Germinal center (tissue), 1 donor: ENCODE measurements at places on chromosomes 6 and 20.

DNA sequence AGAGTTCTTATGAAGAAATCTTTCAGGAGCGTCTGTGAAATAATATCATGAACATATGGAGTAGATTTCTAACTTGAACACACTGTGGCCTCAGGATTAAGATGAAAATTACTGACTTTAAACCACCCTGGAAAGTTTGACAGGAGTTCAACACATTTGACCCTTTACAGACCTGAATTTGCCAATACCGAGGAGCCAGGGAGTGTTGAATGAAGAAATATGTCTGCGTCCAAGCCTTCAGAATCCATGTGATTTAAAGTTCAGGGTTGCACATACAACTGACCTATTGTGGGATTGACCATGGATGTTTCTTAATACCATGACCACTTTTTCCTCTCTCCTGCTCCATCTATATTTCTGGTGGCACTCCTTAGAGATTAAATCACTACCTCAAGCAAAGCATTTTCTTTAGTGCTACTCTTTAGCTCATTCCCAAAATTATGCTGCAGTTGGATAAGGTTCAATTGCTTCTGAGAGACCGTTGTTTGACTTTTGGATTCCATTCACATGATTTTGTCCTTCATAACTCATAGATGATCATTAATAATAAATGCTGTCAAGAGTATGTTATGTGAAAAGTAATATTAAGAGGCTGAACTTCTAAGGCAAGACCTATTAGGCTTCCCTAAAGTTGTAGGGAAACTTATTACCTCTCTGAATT, 57.4 kb downstream of the PRL start:
- DNase-seq = no peak

DNA sequence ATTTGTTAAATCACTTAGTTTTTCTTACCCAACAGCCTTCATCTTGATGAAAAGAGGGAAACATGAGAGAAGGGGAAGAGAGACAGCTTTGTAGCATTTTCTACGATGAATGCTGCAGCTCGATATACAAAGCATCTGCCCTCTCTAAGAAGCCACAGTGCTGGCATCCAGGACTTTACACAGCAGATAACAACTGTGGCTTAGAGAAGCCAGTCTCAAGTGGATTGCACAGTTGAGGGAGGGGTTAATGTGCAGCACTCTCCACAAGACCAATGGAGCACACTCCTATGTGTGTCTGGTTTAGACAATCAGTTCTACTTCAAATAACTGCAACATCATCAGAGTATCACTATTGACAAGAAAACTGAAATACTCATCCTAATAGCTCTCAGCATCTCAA, 5.8 kb downstream of the C6orf120 start:
- no peak for DNase-seq

- DNase-seq = no peak
These were observed 640.0 kb upstream of the GJE1 start for GRCh38 chr6:141492521-141493284.

DNA sequence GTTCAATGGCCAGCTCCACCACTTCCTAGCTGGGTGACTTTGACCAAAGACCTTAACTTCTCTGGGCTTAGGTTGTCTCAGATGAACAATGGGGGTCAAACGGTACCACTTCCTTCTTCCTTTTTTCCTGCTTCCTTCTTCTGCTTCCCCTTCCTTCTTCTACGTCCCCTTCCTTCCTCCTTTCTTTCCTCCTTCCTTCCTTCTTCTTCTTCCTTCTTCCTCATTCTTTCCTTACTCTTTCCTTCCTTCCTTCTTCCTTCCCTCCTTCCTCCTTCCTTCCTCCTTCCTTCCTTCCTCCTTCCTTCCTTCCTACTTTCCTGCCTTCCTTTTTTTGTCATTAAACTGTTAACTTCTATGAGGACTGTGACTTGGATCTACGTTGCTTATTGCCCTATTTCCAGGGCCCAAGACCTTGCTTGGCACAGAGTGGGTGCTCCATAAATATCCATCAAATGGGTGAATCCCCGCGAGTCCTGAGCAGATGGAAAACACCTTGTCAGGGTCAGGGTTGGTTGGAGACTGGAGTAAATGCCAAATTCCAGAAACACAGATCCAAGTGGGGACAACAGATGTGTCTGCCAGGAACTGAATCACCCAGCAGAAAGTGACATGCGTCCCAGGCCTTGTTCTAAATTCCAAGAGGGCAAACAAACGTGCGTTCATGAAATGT, 243.3 kb downstream of the PREX1 start:
- DNase-seq = no peak

GRCh38 chr6:145898376-145898775, 65.8 kb downstream of the SHPRH start:
- no peak for DNase-seq

GRCh38 chr20:45407067-45407745, 883 bp upstream of the DBNDD2 start:
- DNase-seq = no peak

DNA sequence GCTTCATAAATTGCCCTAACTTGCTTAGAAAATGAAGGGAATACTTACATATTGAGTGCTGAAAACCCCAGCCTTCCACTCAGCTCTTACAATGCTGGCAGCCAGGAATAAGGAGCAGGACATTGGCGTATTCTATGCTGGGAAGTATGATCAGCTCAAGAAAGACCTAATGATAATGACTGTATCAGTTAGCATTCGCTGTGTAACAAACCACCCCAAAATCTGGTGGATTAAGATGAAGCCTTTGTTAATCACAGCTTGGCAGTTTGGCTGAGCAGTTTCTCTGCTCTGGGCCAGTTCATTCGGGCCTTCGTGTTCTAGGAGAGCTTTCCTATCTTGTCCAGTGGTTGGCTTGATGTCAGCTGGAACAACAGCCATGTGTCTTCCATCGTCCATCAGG, 33.4 kb upstream of the TUBB2A start:
- no peak for DNase-seq

DNA sequence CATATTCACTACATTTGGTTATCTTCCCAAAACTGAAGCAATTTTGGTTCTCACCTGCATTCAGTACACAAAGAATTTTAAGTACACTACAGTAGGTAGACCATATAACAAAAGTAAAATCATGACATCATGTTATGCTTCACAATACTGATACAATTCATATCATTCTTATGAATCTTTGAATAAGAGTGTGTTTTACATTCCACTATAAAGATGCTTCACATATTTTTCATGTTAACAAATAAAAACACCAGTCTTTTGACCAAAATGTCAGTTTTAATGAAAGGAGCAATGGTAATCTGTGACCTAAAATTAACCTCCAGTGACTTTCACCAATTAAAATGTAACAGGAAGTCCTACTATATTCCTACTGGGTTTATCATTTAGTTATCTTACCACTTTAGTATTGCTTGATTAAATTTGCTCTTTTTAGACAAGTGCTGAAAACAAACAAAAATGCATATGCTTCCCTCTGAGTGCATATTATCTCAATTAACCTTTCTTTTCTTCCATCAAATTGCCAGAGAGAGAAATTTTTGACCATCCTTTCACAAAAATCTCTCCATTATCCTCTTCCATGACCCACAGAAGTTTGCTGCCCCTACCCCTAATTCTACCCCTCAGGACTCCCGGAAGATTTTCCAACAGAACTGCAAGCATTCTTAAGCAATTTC, 49.3 kb downstream of the PHIP start:
- DNase-seq = no peak

- peak; percentile 75 for DNase-seq
These were observed 81.9 kb upstream of the E2F3 start for GRCh38 chr6:20319520-20320357.

GRCh38 chr6:19705606-19706005, 131.6 kb upstream of the ID4 start:
- DNase-seq = no peak
